Stimulated activated naive CD4-positive, alpha-beta T cell treated with Interleukin-2 at 50 U/mL for 16 hours (primary cell): ENCODE measurements at places on chromosomes 13 and 19.

- DNase-seq: no peak
Measured at GRCh38 chr19:53894707-53895106, 12.7 kb downstream of the PRKCG start.

- DNase-seq: no peak
Measured at GRCh38 chr13:79258489-79258888, 147.6 kb downstream of the RBM26 start.

DNA sequence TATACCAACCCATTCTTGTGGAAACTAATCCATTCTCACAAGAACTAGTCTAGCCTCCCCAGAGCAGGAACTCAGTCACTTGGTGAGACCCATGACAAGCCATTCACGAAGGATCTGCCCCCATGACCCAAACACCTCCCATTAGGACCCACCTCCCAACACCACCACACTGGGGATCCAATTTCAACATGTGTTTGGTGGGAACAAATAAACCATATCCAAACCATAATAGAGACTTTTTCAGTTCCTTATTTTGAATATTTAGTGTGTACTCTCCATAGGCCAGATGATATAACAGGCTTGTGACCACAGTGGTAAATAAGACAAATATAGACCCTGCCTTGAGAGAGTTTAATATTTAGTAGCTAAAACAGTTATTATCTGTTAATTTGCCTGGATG, 227.5 kb upstream of the SERP2 start:
- DNase-seq: no peak

DNA sequence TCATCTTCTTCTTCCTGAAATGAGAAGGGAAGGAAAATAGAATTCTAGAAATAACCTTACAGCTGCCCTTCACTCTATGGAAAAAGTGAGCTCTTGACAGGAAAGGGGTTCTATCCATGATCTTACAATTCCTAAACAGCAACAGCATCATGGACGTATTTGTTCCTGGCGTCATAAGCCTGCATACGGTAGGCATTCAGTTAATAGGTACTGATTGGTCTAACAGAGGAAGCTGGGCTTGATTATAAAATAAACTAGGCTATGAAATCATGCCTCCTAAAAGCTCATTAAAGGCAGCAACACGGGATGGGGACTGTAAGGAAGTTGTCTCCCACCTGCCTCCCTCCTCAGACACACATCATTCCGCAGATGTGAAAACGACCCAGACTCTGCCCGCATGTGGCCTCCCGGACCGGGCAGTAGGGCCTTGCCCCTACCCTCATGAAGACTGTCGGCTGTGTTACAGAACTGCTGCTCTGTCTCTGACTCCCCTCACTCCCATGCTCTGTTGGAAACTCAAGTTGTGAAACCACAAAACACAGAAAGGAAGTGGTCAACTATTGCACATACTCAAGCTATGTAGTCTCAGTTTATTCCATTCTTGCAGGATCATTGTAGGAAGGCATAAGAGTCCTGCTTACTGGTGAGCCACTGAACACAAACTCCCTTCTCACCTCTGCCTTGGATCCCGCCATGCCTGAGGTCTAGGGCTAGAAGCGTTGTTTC, 129.8 kb downstream of the DLEU7 start:
- no peak for DNase-seq

DNA sequence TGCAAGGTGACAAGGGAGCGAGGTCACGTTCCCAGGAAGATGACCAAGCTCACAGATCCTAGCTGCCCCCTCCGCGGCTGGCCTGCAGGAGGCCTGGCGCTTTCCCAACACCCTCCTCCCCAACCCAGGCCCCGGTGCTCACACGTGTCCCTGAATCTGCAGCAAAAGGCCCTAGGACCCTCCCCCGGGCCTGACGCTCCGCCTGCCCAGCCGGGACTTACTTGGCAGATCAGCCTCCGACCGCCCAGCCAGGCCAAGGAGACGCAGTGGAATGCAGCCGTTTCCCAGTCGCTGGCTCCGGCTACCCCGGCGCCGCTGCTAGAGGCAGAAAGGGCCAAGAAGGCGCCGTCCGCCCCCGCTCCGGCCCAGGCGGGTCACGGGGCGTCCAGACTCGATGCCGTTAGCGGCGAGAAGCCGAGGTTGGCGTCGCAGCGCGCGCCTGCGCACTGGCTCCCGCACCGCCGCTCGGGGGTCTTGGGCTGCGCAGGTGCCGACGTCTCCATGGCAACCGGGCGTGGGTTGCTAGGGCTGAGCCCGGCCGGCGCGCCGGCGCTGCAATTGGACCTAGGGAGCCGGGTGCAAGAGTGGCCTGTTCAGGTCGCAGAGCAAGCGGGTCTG, at the start of gene PNMA8A:
TSS of gene PNMA8A (minus strand) at position 448 of the 618 bp plus-strand sequence. CDS start 528 bp downstream, outside the sequence.
- DNase-seq: no peak

- DNase-seq: no peak
Measured at GRCh38 chr13:33208290-33209220, 77.0 kb downstream of the STARD13 start.

DNA sequence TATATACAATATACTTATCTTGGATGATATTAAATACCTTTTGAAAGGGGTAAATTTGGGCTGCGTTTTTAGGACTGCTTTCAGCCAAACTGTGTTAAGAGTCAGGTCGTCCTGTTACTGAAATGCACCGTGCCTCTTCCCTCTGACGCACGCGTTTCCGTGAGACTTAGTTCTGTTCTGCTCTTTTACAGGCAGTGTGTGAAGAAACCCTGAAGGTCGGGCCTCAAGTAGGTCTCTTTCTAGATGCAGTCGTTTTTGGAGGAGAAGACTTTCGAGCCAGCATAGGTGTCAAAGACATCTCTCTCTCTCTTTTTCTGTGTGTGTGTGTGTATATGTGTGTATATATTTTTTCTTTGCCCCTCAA, 107.0 kb downstream of the ZIC5 start:
- DNase-seq: no peak

- DNase-seq: no peak
Measured at GRCh38 chr13:111958612-111959395, 108.1 kb upstream of the SOX1 start.

- DNase-seq: no peak
Measured at GRCh38 chr19:41321600-41322270, 11.8 kb downstream of the CCDC97 start.

DNA sequence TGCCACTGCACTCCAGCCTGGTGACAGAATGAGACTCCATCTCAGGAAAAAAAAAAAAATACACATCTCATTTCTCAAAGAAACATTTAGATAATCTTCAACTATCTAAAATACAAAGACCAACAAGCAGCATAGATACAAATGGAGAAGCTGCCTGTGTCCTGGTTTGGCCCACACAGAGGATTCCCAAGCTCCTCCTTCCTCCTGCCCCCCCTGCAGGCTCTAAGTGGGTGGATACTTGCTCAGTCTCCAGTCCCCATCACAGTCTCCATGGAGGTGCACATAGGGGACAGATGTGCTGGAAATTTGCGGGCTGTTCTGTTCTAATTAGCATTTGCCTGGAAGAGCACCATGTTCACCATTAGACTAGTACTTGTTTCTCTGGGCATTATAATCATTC, 59.9 kb downstream of the ABCC4 start:
- DNase-seq: no peak

GRCh38 chr13:37369616-37370015, 229.0 kb downstream of the POSTN start:
- DNase-seq: no peak

DNA sequence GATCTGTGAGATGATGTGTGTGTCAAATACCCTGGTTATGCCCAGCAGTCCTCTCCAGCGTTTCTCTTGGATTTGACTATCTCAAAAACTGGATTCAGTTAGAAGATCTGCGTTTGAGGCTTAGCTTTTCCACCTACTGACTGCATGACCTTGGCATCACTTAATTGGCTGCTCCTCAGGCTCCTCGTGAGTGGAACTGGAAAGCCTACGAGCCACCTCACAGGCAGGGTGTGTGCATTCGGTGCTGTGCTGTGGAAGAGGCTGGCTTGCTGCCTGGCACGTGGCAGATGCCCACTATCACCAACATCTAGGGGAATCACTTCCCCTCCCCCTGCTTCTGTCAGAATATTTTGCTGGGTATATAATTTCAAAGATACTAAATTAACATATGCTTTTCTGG, 25.6 kb downstream of the FLT1 start:
- DNase-seq: no peak

DNA sequence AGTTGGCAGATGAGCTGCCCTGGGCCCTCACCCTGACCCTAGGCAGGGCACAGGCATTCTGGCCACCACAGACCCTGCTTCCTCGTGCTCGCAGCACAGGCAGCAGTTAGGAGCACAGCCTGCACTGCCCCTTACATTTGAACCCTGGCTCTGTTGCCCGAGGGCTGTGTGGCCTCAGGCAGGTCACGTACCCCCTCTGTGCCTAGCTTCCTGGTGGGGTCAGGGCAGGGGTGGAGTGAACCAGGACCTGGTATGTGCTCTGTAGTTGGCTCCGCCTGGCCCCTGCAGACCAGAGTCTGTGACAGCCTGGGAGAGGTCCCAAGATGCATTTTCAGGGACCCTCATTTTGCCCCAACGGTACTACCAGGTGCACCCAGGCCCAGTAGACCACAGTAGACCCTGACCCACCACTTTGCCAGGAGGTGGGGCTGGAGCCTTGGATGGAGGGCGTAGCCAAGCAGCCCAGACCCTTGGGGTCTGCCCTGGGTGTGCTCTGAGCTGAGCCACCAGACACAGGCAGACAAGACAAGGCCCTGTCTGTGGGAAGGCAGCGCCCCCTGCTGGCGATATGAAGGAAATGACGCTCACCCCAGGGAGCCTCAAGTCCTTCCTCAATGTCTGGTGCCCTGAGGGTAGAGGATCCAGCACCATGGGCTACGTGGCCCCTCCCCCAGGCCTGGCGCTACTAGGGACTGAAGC, 9.1 kb downstream of the LYL1 start:
- DNase-seq: peak; percentile 63

DNA sequence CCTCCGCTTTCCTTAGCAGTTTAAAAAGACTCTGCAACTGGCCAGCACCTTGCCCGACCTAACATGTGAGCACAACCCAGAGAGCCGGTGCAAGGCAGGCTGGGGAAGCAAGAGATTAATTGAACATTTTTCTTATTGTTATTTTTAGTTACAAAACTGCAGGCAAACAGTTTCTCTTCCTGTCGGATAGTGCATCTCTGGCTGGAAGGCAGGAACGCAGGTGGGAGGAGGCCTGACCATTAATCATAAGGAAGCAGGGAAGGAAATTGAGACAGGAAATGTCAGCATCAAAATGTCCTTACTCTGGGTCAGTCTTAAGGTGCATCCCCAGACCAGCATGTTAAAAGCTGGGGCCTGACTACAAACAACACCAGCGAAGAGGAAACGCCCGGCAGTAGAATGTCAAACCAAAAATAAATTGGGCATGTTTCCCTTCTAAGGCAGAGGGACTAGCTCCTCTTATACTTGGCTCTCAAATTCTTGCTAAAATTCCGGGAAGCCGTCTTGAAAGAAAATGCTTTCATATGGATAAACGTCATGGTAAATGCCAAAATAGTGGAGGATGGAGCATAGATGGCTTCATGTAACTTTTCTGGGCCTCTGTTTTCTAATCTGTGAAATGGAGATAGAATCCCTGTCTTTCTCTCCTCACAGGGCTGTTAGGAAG, 226.8 kb downstream of the RAP2A start:
- no peak for DNase-seq

DNA sequence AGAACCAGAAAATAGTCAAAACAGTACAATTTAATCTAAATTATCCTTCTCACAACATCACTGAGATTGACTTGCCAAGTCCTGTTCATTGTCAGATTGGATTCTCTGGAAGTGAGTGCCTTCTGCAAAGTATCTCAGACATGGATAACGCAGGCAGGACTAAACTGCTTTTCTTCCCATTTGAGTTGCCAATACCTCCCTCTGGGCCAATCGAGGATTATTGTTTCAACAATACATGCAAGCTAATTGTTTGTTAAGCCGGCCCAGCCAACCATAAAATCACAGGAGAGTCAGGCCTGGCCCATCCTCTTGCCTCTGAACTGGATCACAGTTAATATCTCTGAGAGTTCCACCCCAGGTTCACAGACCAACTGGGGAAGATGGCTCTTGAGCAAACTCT, 240.0 kb downstream of the ENOX1 start:
- no peak for DNase-seq

DNA sequence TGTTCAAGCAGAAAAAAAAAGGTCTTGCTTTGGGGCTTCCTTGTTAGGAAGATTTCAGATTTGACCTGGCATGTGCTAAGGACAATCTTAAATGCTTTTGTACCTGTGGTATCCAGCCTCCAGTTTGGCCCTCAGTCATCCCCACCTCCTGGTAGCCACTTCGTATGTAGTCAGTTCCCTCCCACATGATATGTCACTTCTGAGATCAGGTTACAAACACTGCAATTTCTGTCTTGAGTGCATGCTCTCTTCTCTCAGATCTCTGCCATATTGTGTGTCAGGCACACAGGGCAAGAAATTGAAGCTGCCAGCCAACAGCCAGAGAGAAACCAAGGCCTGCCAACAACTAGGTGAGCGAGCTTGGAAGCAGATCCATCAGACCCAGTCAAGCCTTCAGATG, 60.3 kb upstream of the STARD13 start:
- DNase-seq: no peak

- DNase-seq: no peak
Measured at GRCh38 chr19:11673608-11674041, 65.1 kb downstream of the ZNF823 start.

- no peak for DNase-seq
Measured at GRCh38 chr13:40158218-40158617, 502.8 kb downstream of the COG6 start.

DNA sequence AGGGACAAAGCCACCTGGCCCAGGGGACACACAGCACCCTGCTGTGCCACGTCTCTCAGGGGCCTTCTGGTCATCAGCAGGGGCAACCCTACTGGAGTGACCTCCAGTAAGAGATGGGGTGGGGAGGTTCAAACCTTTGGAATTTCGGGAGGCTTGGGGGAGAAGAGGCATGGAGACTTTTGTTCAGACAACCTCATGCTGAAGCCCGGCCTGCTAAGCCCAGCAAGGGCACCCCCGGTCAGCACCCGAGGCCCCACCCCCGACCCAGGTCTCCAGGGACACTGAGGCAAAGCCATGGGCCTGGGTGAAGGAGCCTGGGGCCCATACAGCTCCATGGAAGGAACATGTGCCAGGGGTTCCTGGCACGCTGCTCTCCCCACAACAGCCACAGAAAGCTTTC, 23.3 kb downstream of the ZNF787 start:
- no peak for DNase-seq

DNA sequence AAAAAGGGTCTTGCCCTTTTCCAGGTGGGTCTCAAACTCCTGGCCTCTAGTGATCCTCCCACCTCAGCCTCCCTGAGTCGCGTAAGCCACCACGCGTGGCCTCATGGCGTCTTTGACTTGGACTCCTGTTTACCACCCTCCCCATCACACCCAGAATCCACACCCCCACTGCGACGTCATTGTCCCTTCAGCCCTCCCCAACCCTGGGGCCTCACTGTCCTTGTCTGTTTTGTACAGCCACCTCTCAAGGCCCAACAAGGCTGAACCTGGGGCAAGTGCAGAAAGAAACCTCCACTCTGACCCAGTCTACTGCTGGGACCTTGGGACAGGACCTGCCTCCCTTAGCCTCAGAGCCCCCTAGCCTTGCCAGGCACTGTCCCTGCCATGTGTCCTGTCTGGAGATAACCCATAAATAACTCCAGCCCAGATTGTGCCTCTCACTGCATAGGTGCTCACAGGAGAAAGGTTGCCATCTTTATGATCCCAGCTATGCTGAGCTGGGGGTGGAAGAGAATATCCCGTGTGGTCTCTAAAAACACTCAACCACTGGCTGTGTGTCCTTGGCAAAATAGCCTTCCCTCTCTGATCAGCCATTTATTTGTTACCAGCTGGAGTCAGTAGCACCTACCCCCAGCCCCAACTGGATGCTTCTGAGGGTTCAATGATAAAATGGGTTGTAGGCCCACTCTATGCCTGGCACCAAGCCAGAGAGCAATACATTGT, 1.8 kb upstream of the IFI30 start:
- DNase-seq: no peak
